ENCODE measurements at places on chromosomes 16 and 17.

GRCh38 chr16:68762996-68763756 lies 26.1 kb downstream of the CDH1 start:
- no peak for DNase-seq

- DNase-seq: peak; percentile 71
These were observed 17.5 kb downstream of the COG7 start for GRCh38 chr16:23435500-23435899.

GRCh38 chr17:9472094-9472493 lies 103.5 kb downstream of the STX8 start:
- DNase-seq: no peak

- no peak for DNase-seq
These were observed 216.3 kb downstream of the PRKCA start for GRCh38 chr17:66518677-66519076.

- no peak for DNase-seq
These were observed 308.2 kb downstream of the XYLT1 start for GRCh38 chr16:17162560-17162959.

- no peak for DNase-seq
These were observed 19.6 kb downstream of the AKAP1 start for GRCh38 chr17:57104461-57105175.

DNA sequence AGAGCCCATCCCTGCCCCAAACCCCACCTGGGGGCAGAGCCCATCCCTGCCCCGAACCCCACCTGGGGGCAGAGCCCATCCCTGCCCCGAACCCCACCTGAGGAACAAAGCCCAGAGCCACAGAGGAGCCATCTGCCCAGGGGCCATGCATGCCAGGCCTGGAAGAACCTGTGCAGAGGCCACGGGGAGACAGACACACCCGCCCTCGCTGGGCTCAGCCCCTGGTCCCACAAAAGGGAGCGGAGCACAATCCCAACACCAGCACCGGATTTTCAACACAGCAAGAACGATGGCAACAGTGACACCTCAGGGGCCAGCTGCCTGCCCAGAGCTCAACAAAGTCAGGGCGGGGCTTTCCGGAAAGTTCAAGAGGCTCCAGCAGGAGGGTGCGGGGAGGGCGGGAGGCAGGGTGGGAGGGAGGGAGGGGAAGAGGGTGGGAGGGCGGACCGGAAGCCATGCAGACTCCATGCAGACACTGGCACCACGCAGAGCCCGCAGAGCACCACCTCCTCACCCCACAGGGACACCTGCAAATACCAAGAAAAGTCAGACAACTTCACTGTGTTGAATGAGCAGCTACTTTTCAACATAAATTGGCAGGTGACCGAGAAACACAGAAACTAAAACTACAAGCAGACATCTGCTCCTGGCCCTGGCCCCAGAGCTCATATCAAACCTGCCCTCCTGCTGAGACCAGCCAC lies 27.9 kb upstream of the C16orf95 start:
- DNase-seq: peak; percentile 65

DNA sequence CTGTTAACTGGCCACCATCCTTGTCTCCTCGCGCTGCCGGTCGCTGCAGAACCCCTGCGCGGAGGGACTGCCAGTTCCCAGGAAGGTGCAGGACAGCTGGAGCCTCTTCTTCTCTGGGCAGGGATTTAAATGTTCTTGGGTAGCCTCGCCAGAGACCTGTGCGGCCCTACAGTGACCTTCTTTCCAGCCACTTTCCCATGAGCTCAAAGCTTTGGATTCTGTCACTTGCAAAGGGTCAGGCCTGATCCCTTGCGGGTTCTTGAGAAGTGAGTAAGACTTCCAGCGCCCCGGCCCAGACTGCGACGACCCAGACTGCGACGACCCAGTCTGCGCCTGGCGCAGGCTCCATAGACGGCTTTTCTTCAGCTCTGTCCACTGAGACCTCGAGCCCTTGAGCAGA lies 1.4 kb upstream of the SLFN5 start:
- peak; percentile 35 for DNase-seq

- no peak for DNase-seq
These were observed 4.8 kb upstream of the C1QL1 start for GRCh38 chr17:44972953-44973352.

- DNase-seq: no peak
These were observed 742 bp upstream of the SLC9A5 start for GRCh38 chr16:67248073-67248400.

DNA sequence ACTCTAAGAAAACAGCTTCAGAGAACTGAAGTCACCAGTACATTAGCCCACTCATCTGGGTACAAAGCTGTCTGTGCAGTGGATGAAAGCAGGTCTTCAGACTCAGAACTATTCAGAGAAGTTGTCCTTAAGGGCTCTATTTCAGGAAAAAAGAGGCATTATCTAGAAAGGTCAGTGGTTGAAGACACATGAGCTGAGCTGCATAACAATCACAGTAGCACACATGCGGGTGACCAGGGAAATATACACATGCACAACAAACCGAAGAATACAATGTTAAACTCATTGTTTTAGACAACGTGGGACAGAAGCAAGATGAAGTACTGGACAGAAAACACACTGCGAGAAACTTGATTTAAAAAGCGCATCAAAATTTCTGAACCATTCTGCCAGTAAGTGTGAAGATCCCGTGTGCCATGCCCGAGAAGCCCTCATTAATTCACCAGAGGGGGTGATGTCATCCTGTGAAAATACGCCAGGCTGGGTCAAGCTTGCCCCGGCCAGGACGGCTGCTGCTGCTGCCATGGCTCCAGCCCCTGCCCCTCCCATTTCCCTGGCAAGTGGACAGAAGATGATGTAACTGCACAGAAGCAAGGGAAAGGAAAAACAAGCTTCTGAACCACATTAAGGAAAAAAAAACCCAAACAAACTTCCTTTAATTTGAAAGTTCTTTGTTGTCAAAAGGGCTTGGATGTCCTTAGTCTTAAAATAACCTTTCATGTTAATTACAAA lies 10.1 kb downstream of the DYNC1LI2 start:
- no peak for DNase-seq

- DNase-seq: no peak
These were observed 61.1 kb downstream of the SIAH1 start for GRCh38 chr16:48323783-48324775.

- DNase-seq: peak; percentile 4
These were observed 574 bp downstream of the MPP3 start for GRCh38 chr17:43832168-43832975.

DNA sequence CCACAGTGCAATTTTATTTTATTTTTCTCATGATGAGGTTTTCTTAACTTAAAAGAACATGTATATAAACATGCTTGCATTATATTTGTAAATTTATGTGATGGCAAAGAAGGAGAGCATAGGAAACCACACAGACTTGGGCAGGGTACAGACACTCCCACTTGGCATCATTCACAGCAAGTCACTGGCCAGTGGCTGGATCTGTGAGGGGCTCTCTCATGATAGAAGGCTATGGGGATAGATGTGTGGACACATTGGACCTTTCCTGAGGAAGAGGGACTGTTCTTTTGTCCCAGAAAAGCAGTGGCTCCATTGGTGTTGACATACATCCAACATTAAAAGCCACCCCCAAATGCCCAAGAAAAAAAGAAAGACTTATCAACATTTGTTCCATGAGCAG lies 12.3 kb upstream of the EFCAB13 start:
- DNase-seq: no peak

Data from CD4-positive, alpha-beta T cell treated with Interleukin-21 for 1 hour (primary cell).